ENCODE measurements at places on chromosomes 6 and 20. TPM values are rescaled to one million over a fixed set of nuclear protein-coding genes. Genes with fewer than 3 reads are reported as not detected.
A peak's percentile ranks its signal among the peaks of the same experiment; 100 is the strongest.

The CTCFL gene
- not detected for total RNA-seq

The GRM1 gene
- under 0.01 TPM for total RNA-seq

GRCh38 chr6:83252719-83253118, 59.6 kb downstream of the RWDD2A start:
- DNase-seq = no peak

DNA sequence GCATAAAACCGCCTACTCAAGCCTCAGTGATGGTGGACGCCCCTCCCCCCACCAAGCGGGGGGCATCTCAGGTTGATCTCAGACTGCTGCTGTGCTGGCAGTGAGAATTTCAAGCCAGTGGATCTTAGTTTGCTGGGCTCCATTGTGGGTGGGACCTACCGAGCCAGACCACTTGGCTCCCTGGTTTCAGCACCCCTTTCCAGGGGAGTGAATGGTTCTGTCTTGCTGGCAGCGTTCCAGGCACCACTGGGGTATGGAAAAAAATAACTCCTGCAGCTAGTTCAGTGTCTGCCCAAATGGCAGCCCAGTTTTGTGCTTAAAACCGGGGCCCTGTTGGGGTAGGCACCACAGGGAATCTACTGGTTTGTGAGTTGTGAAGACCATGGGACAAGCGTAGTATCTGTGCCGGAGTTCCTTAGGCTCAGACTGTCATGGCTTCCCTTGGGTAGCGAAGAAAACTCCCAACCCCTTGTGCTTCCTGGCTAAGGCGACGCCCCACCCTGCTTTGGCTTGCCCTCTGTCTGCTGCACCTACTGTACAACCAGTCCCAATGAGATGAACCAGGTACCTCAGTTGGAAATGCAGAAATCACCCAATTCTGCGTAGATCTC, 1334.5 kb upstream of the ADGRB3 start:
- DNase-seq = no peak

- DNase-seq = peak; percentile 46
Observed at GRCh38 chr6:56399250-56399671, 151.9 kb upstream of the COL21A1 start.
